ENCODE measurements at places on chromosomes 6 and 20.

DNA sequence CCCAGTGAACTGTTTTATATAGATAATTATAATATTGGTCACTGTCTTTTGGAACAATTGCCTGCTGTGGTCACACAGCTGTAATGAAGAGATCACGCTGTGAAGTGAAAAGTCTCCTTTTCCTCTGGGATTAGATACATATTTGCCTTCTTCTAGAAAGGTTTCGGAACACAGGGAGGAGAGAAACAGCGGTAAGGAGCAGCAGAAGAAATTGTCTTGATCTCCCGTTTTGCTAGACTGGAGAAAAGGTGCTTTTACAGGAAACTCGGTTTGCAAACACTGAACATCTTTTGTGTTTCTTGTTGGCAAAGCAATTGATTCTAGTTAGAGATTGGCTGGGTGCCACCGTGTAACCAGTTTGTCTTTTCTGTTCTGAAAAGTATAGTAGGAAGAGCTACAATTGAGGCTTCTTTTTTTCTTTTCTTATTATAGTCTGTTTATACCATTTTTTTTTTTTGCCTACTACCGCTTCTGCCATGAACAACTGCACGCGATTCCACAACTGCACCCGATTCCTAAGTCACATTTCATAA lies 404.1 kb upstream of the ID4 start:
- DNase-seq: no peak

GRCh38 chr6:6714118-6714897 lies 125.8 kb downstream of the LY86 start:
- peak; percentile 95 for DNase-seq

- no peak for DNase-seq
Measured at GRCh38 chr6:148472171-148473105, 129.8 kb downstream of the SASH1 start.

DNA sequence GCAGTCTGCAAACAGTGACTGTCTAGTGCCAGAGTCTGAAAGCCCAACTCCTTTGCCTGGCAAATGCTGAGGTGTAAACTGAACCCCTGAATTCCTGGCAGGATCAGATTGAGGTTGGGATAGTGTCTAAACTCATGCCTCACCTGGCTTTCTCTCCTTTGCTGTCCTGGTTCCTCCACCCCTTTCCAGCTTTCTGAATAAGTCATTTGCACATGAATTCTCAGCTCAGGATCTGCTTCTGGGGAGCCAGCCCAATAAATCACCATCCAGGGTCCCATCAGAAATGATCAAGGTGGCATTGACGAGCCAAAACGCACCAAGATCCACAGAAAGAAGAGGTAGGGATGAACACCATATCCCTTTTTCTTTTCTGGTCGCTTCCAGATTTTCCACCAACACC lies 301.6 kb downstream of the LRFN2 start:
- DNase-seq: no peak

GRCh38 chr6:170205534-170206316 lies 85.2 kb downstream of the DLL1 start:
- no peak for DNase-seq

DNA sequence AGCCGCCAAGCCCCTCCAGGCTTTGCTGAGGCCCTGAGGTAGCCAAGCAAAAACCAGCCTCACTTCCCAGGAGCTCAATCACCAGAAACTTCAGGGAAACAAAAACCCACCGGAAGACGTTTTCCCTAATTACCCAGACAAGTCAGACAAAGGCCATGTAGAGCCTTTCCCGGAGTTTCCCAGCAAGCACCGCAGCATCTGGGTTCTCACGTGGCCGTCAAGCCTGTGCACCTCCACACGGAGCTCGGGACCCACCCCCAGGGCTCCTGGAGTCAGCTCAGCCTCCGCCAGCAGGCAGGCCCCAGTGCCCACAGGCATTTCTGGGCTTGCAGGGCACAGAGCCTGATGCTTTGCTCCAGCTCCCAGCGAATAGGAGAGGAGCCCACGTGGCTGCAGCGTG lies 10.1 kb upstream of the MRGBP start:
- no peak for DNase-seq

DNA sequence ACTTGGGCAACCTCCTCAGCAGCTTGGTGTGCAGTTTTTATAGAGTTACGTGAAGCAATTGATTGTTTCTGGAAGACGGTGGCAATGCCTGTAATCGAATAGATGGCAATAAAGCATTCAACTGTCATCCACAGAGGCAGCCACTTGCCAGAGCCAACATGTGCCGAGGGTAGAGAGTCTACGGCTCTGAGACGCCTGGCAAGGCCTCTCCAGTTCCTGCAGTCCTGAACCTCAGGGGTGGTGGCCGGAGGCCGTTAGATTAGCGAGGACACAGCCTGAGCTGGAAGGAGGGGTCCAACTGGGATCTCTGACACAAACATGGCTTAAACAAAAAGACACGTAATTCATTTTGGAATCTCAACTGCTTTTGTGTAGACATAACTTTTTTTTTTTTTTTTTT lies 775 bp upstream of the TTLL2 start:
- no peak for DNase-seq

DNA sequence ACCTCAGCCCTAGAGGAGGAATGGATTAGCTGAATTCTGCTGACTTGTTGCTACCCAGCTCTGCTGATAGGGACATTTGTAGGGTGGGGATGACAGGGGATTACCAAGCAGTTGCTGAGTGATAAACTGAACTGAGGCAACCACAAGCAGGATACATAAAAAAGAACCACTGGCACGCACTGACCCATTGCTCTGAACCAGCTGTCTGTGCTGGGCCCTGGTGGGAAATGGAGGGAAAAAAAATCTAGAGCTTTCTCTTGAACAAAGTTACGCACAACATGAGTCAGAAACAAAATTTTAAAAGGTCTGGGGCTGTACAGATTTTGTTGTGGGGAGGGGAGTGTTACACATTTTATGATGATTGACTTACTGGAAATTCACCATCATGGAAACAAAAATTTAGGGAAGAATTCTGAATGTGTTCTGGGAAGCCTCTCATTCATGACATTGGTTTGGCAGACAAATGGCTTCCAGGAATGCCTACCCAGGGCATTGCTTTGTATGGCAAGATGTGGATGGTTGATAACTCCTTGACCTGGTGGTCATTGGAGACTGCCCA lies 37.7 kb downstream of the FOXO3 start:
- DNase-seq: peak; percentile 76

DNA sequence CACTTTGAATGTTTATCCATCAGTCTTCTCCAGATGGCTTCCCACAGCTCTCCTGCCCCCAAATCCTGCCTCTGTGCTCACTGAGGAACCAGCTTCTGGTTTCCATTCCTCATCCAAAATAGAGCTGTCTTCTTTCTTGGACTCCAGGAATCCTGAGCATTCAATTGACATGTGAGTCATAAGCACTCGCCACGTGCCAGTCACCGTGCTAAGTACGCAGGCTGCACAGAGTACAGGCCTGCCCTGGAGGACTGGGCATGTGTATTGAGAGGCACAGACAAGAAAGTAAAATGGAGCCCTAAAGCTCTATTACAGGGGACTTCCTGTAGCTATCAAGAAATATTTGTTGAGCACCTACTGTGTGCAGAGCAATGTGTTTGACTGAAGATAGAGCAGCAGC lies 39.7 kb upstream of the LRFN2 start:
- DNase-seq: no peak

DNA sequence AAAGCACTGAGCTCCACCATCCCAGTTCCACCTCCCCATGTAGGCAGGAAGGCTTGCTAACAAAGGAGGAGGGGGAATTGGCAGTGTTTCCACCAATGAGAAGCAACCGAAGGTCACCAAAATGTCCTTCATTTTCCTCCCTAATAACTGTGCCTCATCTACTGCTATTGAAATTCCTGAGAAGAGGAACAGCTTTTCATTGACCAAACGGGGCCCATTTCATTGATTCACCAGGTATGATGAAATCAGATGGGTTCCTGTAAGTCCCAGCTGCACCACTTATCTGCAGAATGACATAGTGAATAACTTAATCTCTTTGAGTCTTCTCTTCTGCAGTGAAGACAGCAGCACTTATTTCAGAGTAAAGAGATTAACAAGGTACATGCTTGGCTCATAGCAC lies 17.3 kb downstream of the TREM1 start:
- DNase-seq: no peak

GRCh38 chr6:114346451-114346850 lies 3.6 kb upstream of the HS3ST5 start:
- no peak for DNase-seq

DNA sequence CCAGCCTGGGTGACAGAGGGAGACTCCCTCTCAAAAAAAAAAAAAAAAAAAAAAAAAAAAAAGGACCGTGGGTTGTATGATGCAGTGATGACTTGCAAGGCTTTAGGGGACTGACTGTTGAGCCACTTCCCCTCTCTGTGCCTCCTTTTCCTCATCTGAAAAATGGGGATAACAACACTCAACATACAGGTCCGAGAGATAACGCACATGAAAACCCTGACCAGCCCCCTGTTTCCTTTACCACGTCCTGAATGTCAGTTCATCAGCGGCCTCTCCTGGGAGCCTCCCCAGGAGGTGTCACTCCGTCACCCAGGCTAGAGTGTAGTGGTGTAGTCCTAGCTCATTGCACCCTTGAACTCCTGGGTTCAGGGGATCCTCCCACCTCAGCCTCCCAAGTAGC lies 3.9 kb downstream of the SLA2 start:
- no peak for DNase-seq

DNA sequence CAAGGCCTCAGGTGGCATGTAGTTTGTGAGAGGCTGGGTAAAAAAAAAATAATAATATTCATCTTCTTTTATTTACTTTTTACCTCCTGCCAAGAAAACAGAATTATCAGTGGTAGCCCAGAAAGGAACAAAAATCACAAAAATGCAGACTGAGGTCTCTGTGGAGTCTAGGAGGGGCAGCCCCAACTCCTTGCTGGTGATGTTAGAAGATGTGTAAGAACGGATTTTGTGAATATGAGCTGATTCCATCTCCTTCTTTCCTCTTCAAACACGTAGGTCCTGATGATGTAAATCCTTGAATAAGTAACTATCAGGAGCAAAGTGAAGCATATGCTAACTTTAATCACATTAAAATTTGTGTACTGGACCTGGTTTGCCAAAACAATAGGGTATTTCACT lies 226.8 kb downstream of the EYA4 start:
- no peak for DNase-seq

DNA sequence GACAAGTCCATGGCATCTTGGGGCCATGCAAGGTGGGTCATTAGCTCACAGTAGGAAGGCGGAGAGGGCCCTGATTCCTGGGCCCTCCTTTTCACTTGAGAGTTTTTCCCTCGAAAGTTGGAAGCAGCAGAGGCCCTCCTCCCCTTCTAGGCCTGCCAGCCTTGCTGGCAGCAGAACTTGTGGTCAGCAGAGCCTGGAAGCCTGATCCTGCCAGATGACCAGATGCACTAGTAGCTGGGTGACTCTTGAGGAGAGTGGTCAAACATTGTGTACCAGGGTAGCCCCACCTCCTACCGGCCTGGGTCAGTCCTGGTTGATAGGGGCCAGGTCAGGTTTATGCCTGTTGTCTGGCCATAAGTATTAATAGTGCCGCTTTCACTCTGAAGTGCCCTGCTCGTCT lies 3.8 kb upstream of the HMGA1 start:
- DNase-seq: no peak

GRCh38 chr6:3919849-3920248 lies 70.7 kb downstream of the FAM50B start:
- DNase-seq: no peak

DNA sequence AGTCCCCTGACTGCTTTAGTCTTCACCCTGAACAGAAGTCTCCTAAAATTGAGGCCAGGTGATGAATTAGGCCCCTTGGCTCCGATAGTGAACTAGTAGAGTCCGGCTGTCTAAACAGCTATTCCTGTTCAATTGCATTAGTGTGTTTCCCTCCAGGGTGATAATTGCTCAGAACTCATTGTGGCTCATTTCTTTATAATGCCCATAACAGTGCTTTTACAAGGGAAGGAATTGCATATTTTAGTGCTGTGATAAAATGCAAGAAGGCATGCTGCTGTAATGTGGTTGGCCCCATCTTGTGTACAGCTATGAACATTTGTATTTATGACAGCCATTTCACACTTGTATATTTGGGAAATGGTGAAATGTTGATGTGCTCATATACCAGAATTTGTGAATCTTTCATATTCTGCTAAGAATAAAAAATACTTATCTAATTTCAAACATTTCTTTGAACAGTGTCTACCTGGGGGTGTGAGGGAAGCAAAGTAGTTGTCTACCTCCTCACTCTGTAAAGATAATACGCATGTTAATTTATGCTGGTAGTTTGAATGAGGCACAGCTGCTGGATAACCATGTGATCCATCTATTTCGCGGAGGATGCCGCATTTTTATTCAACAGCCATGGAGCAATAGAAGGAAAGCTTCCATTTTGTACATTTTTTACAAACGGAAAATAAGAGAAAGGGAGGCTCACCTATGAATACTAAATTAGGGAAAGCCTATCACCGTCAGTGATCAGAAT lies 451.4 kb downstream of the NKAIN2 start:
- DNase-seq: no peak

GRCh38 chr20:58131551-58132142 lies 96.8 kb downstream of the ANKRD60 start:
- DNase-seq: peak; percentile 89

- DNase-seq: no peak
Measured at GRCh38 chr20:8800089-8800488, 268.8 kb upstream of the PLCB4 start.

DNA sequence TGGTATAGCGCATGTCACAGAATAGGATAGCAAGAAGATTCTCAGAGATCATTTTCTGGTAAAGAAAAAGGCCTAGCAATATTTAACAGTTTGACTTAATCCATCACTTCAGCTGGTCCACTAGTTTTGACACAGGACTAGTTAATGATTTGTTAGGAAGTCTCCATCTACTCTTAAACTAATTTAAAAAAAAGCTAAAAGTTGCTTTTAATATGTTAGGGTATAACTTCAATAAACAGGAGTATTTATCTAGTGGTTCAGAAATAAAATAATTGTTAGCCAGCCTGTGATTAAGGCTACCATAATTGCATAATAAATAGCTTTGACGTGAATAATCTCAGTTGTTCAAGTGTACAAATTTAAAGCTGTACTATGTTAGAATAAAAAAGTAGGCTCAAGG lies 195.6 kb downstream of the FUT9 start:
- DNase-seq: no peak

DNA sequence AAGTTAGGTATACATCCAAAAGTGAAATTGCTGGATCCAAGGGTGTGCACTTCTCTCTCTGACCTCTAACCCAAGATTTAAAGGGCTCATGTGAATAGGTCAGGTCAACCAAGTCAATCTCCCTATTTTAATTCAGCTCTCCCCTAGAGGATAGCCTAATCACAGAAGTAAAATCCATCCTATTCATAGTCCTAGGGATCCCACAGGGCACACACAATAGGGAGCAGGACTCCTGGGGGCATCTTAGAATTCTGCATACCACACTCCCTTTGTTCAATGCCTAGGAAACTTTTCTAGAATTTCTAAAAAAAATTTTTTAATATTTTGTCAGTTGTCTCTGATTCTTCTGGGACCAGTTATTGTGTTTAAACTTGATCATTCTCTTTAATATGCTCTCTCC lies 35.1 kb downstream of the CST9L start:
- DNase-seq: no peak

DNA sequence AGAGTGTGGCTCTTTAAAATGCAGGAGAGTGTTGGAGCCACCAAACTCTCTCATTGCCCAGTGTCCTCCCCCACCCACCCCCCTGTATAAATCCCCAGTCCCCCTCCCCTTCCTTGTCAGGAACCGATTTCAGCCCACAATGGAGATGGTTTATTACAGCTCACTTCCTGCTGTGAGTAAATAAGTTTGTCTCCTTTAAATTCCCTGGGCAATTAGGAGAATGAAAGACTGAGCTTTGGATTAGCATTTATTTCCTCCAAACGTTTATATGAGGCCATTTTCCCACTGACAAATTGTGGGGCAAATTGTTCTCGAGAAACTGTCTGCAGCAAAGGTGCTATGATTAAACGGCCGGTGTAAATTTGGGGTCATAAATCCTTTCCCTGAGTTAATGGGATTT lies 128.8 kb downstream of the DHX35 start:
- DNase-seq: no peak

- DNase-seq: no peak
Measured at GRCh38 chr6:117907601-117908245, 659 bp downstream of the SLC35F1 start.

Measured in umbilical cord (tissue), 2 donors.